ENCODE measurements at places on chromosomes 5 and 9. TPM values are rescaled to one million over a fixed set of nuclear protein-coding genes. Genes with fewer than 3 reads are reported as not detected.

GRCh38 chr9:117745598-117745997 lies 41.4 kb downstream of the TLR4 start:
- DNase-seq: no peak

The TGFBI gene
- 65.0 TPM for total RNA-seq

DNA sequence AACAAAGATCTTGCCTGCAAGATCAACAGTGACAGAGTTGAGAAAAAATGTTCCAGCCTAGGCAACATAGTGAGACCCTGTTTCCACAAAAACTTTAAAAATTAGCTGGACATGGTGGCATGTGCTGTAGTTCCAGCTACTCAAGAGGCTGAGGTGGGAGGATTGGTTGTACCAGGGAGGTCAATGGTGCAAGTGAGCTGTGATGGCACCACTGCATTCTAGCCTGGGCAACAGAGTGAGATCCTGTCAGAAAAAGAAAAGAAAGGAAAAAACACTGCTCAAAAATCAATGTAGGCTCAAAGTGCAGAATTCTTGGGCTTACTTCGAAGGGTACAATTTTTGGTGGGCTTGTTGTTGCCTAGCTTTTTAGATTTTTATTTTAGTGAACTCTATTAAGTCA lies 145.4 kb downstream of the PLPPR1 start:
- DNase-seq: no peak

DNA sequence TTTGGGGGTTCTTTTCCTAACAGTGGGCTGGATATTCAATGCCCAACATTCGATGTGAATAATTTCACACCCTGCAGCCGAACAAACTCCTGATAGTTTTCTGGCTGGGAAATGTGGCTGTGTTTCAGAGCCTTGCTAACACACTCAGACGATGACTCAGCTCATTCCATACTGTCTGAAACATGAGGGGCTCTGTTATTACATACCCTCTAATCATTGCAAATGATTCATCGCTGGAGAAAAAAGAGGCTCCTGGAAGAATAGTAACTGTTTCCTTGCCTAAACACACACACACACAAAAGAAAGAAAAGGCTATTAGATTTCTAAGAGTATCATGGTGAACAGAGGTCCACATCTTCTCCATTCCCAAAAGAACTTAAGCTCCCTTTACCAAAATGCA lies 75.8 kb downstream of the OXCT1 start:
- DNase-seq: no peak

The ITK gene
- 0.90 TPM for total RNA-seq

The CHD1 gene
- total RNA-seq: 20.6 TPM

The MUSK gene
- 2.0 TPM for total RNA-seq

DNA sequence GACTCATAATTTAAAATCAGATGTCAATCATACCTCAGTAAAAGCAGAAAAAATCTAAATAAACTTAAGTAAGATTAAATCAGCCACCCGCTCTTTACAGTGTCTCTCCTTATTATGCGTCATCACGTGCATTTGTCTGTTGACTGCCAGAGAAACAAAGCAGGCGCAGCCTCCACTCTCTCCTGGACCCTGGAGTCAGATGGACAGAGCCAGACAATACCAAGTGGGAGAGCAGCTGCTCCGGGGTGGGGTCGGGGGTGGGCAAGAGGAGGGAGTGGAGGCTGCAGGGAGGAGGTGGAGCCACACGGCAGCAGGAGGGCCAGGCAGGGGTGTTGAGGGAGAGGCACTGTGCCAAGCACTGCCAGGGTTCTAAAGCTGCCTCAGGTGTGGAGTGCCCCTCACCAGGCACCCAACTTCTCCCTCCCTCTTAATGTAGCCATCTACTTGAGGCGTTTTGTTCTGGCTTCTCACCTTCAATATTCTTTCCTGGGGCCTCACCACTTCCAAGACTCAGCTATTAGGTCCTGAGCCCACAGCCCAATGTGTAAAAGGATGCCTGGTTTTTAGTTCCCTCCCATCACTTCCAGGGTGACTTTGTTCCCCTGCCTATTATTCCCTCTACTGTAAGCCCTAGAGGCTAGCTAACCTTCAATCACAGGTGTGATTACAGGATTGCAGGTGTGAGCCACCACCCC lies 96.3 kb downstream of the GLDC start:
- DNase-seq: no peak

The SNCB gene
- not detected for total RNA-seq

GRCh38 chr9:114017741-114018715 lies 60.1 kb downstream of the AMBP start:
- no peak for DNase-seq

The MACIR gene
- 3.8 TPM for total RNA-seq

The MCTP1 gene
- 5.1 TPM for total RNA-seq

- DNase-seq: no peak
Measured at GRCh38 chr5:101260857-101261256, 357.8 kb upstream of the ST8SIA4 start.

DNA sequence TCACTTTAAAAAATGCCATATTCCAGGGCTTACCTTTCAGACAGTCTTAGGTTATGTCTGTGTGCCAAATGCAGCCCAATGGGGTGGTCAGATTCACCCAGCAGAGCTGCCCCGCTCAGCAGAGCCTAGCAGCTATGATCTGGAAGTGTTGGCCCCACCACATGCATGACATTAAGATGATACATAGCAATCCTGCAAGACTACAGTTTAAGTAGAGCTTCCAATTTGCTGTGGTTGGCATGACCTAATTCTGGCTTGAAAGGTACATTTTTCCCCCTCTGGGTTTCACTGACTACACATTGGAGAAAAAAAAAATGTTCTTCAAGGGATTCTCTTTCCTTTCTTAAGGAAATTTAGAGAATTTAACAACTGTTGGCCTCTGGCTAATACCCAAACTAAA lies 22.5 kb downstream of the MEF2C start:
- DNase-seq: no peak

The MOB3B gene
- 0.85 TPM for total RNA-seq

DNA sequence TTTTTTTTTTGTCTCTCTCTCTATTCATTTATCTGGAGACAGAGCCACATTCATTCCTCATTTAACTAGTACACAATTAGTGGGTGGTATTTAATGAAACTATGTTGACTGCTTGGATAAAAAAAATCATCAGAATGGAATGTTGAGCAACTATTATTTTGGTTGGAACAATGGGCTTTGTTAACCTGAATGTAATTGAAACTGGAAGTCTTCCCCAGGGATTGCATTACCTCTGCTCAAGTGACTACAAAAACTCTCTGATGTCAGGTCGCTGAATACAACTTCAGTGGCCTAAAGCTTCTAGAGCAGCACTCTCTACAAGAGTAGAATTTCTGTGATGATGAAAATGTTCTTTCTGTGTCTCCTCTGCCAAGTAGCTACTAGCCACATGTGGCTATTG lies 295.8 kb downstream of the DEPDC1B start:
- no peak for DNase-seq

GRCh38 chr5:72046106-72046505 lies 61.2 kb upstream of the MAP1B start:
- no peak for DNase-seq

The SEMA5A gene
- 26.2 TPM for total RNA-seq

DNA sequence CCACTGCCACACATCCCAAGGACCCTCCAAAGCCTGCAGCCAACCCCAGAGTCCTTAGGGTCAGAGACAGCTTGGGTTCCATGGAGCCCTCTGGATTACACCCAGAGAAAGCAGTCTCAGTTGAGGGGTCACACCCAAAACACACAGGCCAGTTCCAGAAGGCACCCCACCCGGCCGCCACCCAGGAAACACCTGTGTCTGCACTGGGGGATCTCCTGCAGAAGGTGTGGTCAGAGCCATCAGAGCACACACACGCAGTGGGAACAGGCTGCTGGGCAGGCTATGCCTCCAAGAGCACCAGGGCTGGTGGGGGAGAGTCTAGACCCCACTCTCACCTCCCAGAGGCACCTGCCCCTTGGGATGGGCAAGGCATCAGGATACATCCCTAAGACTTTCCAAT lies 27.3 kb downstream of the NIPAL4 start:
- no peak for DNase-seq

DNA sequence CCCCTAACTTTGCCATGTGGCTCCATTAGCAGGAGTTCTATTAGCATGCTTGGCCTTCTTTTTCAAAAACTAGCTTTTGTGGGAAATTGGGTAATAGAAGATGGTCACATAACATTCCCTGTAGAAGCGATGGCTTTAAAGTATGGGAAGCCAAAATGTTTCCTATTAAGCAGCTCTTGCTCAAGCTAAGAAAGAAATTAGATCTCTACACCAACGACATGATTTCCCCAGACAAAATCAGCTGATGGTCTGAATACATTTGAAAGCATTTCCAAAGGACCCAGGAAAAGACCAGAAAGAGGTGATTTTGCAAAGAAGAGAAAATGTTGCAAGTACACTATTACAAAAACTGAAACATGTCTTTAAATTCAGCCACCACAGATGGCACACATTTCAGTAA lies 4.8 kb upstream of the NFIL3 start:
- DNase-seq: no peak

- no peak for DNase-seq
Measured at GRCh38 chr5:22651355-22651754, 201.8 kb downstream of the CDH12 start.

- no peak for DNase-seq
Measured at GRCh38 chr5:80250801-80251200, 5.0 kb downstream of the SERINC5 start.

The MCCC2 gene
- total RNA-seq: 73.6 TPM

GRCh38 chr5:147901599-147902039 lies 4.7 kb downstream of the C5orf46 start:
- DNase-seq: no peak

- DNase-seq: no peak
Measured at GRCh38 chr9:91340395-91340967, 21.2 kb downstream of the AUH start.

GRCh38 chr9:79928661-79929223 lies 357.0 kb downstream of the TLE4 start:
- DNase-seq: no peak

GRCh38 chr5:66351813-66352212 lies 207.7 kb downstream of the SREK1 start:
- no peak for DNase-seq

The ZBED3 gene
- 3.9 TPM for total RNA-seq

DNA sequence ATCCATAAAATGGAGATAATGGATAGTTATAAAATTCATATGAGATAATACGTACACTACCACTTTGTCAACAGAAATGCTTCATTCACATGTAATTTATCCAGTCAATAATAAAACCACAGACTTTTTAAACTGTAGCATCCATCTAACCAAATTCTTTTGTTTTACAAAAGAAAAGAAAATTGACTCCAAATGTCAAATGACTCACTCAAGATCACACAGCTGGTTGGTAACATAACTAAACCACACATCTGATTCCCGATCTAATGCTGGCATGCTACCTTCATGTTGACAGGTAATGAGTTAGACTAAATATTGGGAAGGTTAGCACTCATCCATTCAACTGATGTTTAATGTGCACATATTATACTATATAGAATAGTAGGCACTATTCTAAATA lies 4.9 kb downstream of the FRMD3 start:
- DNase-seq: no peak

DNA sequence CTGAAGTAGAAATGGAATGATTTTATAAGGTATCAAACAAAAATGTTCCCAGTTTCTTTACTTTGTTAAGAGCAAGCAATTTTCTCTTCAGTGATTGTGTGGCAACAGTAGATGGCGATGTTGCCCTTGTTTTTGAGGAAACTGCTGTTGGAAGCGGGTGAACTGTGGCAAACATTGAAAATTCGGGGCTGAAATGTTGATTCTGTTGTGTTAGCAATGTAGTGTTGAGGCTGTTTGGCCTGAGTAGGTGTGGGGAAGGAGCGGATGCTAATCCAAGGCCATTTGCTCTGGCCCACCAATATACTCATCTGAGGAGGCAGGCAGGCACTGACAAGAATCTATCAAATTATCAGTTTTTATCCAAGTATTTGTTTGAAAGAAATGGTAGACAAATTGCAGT lies 129.8 kb downstream of the SLC12A2 start:
- DNase-seq: no peak

DNA sequence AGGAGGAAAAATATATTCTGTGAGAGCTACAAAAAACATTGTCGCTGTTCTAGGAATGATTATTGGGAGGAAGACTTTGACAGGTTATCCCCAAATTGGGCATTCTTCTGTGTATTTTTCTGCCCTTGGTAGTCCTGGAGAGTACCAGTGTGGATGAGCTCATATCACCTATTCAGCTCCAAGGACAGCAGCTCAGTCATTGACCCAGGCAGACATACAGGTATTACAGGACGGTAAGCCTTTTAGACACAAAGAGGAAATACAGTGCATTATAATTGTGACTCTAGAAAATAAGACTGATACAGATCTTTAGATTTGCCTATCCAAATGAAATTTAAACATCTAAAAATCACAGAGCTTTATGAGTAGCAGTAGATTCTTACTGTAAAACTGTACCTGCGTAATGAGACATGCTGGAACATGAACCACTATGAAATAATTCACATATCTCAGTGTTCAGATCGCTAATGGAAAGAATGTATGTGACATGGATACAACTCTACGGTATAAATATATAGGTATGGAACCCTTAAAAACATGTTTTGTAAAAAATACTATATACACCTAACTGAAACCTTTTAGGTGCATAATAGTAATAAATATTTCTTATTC lies 56.0 kb downstream of the PLK2 start:
- no peak for DNase-seq

The FREM1 gene
- total RNA-seq: 2.2 TPM

DNA sequence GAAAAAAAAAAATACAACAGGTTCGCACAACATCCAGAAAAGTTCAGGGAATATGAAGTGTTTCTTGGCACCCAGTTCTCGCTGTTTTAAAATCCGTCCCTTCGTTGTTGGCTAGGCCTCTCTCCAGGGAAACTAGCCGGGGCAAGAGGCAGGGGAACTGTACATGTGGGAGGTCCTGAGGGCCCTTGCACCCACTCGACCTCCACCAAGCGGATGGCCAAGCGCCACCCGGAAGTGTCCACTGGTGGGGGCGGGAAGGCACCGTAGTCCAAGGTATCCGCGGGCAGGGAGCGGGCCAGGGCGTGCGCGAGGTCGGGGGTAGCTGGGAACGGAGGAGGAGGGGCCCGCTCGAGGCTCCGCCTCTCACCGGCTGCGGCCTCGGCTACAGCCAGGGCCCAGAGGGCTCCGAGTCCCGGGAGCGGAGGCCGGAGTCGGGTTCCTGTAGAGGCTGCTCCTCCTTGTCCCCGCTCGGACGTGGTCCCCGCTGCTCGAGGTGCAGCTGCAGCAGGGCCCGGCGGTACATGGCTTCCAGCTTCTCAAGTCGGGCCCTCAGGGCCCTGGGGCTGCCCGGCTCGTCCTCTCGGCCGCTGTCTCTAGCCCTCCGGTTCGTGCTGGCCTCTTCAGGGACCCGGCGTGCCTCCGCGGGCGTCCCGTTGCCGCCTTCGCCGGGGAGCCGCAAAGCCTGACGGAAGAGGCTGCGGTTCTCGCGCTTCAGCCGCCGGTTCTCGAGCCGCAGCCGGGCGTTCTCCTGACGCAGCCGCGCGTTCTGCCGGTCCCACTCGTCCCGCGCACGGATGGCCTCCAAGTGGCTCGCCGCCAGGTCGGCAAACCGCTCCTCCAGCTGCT lies 720 bp downstream of the TUSC1 start:
- peak; percentile 83 for DNase-seq

DNA sequence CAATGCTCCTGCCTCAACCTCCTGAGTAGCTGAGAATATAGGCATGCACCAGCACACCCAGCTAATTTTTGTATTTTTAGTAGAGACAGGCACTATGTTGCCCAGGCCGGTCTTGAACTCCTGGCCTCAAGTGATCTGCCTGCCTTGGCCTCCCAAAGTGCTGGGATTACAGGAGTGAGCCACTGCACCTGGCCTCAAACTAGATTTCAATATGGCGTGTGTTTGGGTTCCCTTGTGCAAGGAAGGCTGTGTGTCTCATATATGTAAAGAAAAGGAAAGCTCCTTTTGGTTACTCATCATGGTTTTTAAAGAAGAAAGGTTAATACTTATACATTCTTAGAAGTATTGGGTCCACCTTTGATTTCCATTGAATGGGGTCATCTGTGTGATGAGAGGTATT lies 70.7 kb downstream of the ANKRD33B start:
- DNase-seq: no peak

Data from right atrium auricular region (tissue), 2 donors.